OCI-LY7 (cell line): ENCODE measurements at places on chromosomes 2 and 18. TPM values are rescaled to one million over a fixed set of nuclear protein-coding genes. Genes with fewer than 3 reads are reported as not detected.

FOXD4L1 gene
- total RNA-seq = 0.80 and 1.5 TPM in 2 replicates

ALK gene
- total RNA-seq = not detected in 2 replicates

ARHGAP25 gene
- total RNA-seq = 37.7 and 43.8 TPM in 2 replicates

NPAS2 gene
- total RNA-seq = not detected in 2 replicates

- DNase-seq = no peak
Measured at GRCh38 chr2:11481426-11481788, 15.4 kb upstream of the E2F6 start.
